ENCODE measurements at places on chromosomes 7 and 10.

DNA sequence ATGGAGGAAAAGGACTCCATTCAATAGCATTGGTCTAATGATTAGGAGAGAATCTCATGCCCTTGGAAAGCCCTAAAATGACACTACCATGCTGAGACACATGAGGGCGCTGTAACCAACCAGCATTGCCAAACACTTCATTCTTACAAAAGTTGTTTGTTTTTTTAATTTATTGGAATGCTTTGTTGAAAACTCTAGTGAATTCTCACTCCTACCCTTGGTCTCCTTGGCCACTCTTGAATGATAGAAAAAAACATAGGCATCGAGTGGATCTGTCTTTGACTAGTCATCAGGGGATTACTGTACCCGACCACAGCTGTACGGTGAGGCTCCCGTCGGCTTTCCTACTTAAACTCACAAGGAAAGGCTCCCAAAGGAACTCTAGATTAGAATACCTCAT lies 29.3 kb upstream of the ADD3 start:
- peak; percentile 41 for DNase-seq

GRCh38 chr10:27723436-27723835 lies 22.2 kb downstream of the MKX start:
- no peak for DNase-seq

GRCh38 chr7:91995391-91996105 lies 54.9 kb downstream of the AKAP9 start:
- DNase-seq = no peak

DNA sequence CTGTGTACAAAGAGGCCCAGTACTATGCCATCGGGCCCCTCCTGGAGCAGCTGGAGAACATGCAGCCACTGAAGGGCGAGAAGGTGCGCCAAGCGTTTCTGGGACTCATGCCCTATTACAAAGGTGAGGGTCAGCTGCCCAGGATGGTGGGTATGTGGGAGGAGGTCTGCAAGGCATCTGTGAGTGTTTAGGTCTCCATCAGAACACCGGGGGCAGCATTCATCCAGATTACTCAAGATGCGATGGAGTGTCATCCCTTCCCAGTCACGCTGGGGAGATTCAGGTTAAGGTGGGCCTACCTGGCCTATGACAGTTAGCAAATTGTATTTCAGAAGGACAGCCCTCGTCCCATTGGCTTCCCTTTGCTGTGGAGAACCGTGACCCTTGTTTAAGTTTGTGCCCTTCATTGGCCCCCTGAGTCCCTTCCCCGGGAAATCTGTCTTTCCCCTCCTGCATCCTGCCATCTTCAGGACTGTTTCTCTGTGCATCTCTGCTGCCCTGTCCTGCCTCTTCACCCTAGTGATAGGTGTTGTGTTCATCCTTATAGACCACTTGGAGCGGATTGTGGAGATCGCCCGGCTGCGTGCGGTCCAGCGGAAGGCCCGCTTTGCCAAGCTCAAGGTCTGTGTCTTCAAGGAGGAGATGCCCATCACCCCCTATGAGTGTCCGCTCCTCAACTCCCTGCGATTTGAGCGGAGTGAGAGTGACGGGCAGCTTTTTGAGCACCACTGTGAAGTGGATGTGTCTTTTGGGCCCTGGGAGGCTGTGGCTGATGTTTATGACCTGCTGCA lies 9.8 kb downstream of the KCTD7 start:
- DNase-seq = no peak

DNA sequence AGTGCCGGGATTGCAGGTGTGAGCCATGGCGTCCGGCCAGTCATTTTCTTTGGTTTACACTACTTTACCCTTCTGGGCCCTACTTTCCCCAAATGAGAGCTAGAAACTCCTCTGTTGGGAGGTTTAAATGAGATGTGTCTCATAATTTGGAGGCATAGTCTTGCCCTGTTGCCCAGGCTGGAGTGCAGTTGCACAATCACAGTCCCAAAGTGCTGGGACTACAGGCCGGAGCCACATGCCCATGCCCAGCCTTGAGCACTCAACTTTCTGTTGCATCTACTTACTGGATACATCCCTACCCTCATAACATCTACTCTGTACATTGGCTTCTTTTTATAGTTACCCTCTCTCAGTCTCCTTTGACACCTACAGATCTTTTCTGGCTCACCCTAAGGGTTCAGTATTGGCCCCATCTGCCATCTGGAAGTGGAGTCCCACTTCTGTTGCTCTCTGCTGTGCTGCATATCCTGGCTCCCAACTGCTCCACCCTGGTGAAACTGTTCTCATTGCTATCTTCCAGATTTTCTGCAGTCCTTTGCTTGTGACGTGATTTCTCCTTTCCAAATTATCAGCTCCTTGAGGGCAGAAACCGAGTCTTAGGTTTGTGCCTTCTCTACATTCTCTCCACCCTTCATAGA lies 8.4 kb downstream of the EIF4H start:
- DNase-seq = no peak

DNA sequence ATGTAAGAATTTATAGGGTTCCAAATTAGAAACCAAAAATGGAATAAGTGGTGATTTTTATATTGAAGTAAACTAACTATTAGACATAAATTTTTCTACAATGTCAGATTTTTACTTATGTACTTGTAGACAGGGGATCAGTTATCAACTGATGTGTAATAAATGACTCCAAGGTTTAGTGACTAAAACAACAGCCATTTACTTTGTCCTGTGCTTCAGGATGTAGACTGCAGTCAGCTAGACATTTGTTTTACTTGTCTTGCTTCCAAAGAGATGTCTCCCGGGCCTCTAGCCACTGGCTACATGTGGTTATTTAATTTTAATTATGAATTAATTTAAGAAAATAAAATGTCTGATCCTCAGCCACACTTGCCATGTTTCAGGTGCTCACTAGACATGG lies 249.7 kb upstream of the IGFBP3 start:
- DNase-seq = no peak

GRCh38 chr10:61990761-61991135 lies 89.2 kb downstream of the ARID5B start:
- DNase-seq = no peak

GRCh38 chr7:138074121-138074520 lies 2.1 kb upstream of the AKR1D1 start:
- no peak for DNase-seq

- no peak for DNase-seq
Measured at GRCh38 chr7:38007096-38007495, 86.7 kb downstream of the EPDR1 start.

DNA sequence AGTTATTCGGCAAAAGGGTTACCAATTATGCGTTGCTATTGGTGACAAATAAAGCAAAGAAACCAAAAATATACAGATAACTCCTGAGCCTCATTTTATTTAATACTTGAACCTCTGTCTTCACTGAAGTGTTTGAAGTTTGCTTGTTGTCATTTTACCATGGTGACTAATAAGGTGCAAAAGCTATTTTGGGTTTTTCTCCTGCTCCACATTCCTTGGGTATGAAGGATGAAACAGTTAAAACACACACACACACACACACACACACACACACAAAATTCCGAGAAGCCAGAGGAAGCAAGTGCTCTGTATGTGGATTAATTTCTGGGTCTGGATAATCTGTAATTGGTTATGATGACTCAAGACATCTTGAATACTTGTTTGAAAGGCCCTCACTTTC lies 246.5 kb downstream of the COBL start:
- DNase-seq = no peak

DNA sequence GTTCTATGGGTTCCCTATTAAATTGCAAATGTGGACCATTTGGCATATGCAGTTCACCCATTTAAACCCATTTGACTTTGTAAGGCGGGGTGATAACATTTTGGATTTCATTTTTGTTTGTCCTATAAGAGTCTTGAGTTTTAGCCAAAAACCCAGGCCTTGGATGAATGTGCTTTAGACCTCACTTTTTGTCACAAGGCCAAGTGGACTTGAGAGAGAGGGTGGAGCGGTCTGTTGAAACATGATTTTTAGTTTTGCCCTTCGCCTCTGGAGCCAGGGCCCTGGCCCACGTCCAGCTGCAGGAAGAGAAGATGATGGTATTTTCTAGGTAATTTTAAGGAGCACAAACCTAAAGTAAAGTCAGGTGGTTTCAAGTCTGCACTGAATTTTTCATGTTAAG lies 260.1 kb downstream of the SLC25A13 start:
- no peak for DNase-seq

- DNase-seq = no peak
Measured at GRCh38 chr7:23238983-23239652, 7.5 kb upstream of the GPNMB start.

GRCh38 chr10:4383651-4384098 lies 442.3 kb upstream of the AKR1E2 start:
- DNase-seq = no peak

DNA sequence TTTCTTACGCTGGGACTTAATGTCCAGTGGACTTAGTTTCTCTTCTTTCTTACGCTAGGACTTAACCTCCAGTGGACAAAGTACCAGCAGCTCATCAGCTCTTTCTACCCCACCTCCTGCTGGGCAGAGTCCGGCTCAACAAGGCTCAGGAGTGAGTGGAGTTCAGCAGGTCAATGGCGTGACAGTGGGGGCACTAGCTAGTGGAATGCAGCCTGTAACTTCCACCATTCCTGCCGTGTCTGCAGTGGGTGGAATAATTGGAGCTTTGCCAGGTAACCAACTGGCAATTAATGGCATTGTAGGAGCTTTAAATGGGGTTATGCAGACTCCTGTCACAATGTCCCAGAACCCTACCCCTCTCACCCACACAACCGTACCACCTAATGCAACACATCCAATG lies 199.7 kb downstream of the MLLT10 start:
- no peak for DNase-seq

DNA sequence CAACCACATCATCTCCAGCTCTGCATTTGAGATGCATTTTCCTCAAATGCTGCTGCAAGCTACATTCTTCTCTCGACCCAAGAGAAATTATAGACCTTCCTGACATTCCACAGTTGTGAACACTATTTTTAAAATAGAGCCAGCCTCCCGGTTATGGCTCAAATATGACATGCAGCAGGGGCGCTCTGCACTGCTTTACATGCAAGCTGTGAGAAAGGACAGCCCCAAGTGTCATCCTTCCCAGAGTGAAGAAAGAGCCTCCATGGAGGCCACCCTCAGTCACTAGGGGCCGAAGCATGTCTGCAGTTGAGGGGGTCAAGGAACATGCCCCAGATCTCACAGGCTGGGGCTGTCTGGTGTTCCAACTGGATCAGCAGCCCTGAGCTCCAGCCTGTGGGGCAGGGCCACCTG lies 63.9 kb upstream of the CHST15 start:
- no peak for DNase-seq

DNA sequence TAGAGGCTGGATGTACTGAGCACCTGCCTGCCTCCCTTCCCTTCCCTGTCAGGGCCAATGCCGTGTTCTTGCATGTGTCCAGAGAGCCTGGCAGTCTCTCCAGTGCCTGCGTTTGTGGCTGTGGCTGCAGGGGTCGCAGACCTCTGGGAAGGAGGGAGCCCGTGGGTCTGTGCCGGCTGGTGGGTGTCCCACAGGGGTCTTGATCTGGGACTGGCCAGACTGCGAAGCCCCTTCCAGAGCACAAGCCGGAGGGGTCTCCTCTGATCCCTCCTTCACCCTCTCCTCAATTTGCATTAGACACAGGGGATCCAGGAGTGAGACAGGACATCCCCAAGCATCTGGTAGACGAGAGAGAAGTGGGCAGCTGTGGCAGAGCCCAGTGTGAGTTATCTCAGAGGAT lies 199.2 kb downstream of the ADARB2 start:
- DNase-seq = no peak

DNA sequence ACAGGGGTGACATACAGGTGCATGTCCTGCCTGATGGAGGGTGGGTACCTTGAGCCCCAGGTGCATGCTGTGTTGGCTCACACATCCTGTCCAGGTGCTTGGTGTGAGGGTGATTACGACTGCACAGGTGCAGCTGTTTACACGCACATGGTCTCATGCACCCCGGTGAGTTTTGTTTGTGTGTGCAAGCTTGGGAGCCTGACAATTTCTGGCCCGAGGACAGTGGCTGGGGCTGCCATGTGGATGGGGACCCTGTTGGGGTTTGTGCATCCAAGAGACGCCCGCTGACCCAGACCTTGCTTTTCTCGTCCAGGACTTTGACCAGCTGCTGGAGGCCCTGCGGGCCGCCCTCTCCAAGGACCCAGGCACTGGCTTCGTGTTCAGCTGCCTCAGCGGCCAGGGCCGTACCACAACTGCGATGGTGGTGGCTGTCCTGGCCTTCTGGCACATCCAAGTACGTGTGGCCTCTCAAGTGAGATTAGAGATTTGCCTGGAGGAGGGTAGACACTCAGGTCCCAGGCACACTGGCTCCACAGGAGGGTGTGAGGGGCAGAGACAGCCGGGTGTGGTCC lies 61.7 kb downstream of the PRF1 start:
- DNase-seq = no peak

DNA sequence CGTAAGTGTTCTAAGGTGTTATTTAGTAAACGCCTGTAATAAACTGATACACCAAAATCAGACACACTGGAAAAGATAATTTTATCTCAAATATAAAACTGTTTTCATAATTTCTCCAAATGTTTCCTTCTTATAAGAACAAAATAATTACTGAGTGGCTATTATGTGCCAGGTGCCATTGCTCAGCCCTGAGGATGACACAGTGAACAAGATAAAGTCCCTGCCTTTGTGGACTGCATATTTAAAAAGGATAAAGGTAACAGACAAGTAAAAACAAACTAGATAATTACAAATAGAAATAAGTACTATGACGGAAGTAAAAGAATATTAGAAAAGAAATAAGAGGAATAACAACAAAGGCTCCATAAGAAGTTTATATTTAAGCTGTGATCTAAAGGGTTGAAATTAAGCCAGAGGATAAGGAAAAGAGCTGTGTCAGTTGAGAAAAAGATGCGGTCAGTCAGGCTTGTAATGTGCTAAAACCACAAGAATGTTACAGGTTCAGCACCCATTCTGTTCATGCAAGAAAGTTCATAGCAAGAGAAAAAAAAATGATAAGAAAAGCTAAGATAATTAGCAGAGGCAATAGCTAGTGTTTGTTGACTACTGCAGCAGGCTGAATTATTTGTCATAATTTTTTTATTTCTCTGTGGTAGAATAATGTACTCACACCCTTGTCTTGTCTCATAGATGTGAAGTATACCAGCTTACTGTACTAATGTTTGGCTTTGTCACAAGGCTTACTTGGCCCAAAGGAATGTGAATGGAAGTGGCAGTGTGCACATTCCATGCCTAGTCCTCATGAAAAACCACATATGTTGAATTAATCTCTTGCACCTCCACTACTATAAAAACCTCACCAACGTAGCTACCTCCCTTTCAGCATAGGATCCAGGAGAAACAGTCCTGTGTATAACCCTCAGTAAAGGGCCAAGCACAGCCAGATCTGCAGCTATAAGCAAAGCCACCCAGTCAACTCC lies 75.1 kb downstream of the CRPPA start:
- no peak for DNase-seq

DNA sequence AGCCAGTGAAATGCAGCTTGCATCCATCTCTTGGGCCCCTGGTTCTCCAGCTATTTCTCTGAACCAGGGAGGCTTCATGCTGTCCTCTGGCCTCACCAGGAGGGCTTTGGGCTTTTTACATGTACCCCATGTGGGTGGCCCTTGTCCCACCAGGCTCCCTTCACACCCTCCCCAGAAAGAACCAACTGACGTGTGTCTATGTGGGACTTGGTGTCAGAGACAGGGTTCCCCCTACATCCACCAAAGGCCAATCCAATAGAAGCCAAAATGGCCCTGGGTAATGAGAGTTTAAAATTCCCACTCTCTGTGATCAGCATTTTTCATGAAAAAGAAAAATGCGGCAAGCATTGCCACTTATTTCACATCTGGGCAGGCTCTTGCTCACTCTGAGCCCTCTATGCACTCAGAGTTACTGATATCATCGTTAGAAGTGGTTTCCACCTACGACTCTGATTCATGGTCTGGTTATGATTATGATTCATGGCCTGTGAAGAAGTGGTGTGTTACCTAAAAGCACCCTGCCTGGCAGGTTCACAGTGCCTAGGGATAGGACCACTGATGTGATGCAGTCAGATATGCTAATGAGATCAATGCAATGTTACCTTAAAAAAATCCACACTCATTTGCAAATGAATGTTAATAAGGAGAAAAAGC lies 133.5 kb downstream of the BUB3 start:
- no peak for DNase-seq
